Brain (organoid and tissue), 16 donors: ENCODE measurements at places on chromosomes 5 and 9.

- no peak for DNase-seq
These were observed 244.7 kb downstream of the SEC61B start for GRCh38 chr9:99466781-99467180.

DNA sequence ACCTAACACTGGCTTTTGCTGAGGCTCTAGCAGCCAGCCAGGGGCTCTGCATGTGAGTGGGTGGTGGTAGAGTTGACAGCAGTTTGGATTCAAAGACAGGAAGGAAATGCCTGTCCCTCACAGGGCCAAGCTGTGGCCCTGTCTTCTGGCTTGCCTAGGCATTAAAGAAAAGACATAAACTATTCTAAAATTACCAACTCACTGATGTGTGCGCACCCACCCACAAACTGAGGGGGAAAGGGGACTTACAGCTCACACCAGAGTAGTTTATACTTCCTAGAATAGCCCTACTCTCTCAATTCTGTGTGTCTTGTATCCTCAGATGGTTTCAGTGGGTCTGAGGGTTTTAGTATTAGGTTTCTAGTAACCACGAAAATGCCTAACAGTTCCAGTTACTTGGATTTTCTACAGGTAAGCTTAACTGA is 18.3 kb upstream of the IL13 start:
- no peak for DNase-seq

GRCh38 chr5:107303171-107303968 is 367.4 kb downstream of the EFNA5 start:
- no peak for DNase-seq

- no peak for DNase-seq
These were observed 112.9 kb upstream of the STC2 start for GRCh38 chr5:173441053-173441628.

DNA sequence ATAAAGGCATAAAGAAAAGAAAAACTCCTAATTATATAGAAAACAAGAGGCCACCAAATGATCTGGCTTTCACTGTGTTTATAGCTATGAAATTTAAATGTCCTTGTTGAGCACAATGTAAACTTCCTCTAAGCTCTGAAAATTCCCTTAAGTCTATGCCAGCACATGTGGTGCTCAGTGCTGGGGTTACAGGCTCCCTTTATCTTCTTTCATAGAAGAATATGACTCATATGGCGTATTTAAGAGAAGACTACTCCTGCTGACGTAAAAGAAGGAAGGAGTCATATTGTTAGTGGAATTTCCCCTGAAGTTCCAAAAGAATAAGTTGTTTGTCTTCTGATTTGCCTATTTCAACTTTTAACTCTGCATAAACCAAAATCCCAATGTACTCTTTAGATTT is 30.4 kb downstream of the RNF145 start:
- DNase-seq, result no peak

GRCh38 chr5:84642324-84642723 is 257.6 kb upstream of the EDIL3 start:
- no peak for DNase-seq

GRCh38 chr5:165508286-165508685 is 2002.9 kb downstream of the MAT2B start:
- DNase-seq, result no peak

- no peak for DNase-seq
These were observed 31.6 kb upstream of the RANBP6 start for GRCh38 chr9:6047020-6047419.

DNA sequence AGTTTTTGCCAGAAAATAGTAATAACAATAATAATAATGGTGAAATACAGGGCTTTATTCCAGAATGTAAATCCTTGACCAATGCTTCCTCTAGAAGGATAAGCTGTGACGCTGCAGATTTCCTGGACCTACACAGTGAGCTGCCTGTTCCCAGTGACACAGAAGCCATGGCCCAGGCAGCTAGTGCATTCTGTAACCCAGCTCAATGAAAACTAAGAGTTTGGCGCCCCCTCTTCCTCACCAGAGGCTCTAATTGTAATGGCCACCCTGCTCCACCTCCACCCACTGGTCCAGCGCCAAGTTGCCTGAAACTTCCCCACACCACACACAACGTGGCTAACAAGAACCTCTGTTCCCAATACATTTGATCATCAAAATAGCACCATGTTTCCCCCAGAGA is 248.1 kb downstream of the CETN3 start:
- DNase-seq, result no peak

DNA sequence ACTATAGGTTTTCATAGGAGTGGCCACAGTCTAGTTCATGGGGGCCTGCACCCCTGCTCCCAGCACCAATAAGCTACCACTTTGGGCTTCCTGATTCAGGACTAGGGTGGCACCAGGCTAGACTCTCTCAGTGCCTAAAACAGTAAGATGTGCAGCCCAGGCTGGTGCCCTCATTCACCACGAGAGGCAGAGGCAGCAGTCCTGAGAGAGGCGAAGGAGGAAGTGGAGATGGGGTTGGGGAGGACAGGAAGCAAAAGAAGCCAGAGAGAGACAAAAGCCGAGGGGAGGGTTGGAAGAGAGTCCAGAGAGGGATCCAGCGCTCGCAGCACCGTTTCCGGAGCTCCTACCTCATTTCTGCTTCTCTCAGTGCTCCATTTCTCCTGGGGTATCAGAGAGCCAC is 180.9 kb downstream of the MED10 start:
- DNase-seq, result no peak
